Left renal pelvis (tissue), 4 donors: ENCODE measurements at places on chromosomes 2 and 18.

GRCh38 chr18:57077786-57078552 lies 68.9 kb upstream of the BOD1L2 start:
- DNase-seq: no peak

DNA sequence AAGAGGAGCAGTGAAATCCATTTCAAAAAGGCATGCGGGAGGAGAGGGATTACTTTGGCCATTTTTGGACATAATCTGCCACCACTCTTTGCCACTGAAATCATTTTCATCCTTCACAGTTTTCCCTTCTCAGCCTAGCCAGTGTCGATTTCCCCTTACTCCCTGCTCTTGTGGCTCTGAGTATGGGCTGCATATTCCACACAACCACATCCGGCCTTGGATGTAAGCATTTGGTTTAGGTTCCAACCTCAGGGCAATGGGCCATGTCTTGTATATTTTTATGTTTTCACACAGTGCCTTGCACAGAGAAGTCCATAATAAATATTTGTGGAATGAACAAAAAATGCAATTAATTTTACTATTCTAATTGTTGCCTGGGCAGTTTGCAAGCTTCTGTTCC lies 7.7 kb upstream of the SERPINE2 start:
- no peak for DNase-seq

DNA sequence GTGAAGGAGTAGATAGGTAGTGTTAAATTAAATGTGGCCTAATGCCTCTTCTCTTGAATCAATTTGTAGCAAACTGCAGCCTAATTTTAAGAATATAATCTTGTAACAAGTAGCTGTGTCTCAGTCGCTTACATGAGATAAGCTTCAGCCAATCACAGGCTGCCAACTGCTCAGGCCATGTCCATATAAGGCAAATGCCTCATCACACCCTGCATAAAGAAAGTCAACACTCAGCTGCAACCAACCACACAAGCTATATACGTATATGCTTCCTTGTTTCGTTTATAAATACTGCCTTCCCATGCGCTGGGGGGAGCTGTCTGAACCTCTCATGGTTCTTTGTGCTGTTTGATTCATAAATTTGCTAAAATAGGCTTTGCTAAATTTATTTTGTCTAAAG lies 476.3 kb downstream of the TRIB2 start:
- DNase-seq: no peak

- DNase-seq: no peak
Measured at GRCh38 chr2:25043241-25043867, 1.5 kb downstream of the EFR3B start.

GRCh38 chr2:239946864-239947728 lies 78.0 kb downstream of the NDUFA10 start:
- DNase-seq: no peak

DNA sequence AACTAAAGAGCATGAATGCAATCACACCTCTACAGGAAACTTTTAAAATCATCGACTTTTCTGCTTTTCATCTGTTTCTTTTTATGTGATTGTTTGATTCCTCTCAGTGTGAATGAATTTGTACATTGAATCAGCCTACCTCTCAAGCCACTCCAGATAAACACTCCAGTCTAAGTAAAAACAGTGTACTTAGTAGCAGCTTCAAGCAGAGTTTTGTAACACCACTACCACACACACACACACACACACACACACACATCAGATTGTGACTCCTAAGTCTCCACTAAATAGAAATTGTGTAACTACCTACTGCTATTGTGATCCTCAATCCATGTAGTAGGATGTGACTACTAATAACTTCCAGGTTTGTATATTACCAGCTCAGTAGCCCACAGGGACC lies 65.3 kb upstream of the EPB41L5 start:
- no peak for DNase-seq

GRCh38 chr2:237909801-237910475 lies 50.5 kb downstream of the RAMP1 start:
- DNase-seq: no peak

DNA sequence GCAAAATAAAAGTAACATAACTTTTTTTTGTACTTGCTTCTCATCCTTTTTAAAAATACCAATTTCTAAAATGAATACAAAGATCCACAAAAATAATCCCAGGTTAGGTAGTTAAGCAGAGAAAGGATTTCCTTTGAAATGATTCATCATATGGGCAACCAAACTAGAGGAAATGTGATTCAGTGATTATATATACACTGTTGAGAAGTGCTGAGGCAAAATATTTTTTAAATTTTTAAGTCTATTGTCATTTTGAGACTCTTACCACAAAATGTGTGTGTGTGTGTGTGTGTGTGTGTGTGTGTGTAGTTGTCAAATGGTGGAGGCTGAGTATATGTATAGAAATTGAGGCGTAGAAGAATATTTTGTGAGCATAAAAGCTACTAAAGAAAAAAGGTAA lies 1075.3 kb downstream of the LRP1B start:
- no peak for DNase-seq

DNA sequence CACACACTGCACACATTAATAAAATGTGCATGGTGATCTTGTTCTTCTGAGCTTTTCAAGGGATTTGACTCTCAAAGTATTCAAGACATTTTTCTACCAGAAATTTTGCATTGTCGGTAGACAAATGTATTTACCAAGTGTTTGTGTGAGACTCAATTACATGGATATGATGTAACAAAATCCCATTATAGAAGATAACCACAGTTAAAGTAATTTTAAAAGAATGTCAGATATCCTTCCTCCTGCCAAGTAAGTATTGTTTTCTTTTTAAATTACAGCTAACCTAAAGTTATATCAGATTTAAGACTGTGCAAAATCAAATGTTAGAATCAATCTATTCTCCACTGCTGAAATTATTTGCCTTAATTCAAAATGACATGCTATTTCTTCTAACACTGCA lies 1344.5 kb upstream of the CHAC2 start:
- DNase-seq: no peak

- no peak for DNase-seq
Measured at GRCh38 chr2:172554352-172555271, 1.3 kb upstream of the PDK1 start.

DNA sequence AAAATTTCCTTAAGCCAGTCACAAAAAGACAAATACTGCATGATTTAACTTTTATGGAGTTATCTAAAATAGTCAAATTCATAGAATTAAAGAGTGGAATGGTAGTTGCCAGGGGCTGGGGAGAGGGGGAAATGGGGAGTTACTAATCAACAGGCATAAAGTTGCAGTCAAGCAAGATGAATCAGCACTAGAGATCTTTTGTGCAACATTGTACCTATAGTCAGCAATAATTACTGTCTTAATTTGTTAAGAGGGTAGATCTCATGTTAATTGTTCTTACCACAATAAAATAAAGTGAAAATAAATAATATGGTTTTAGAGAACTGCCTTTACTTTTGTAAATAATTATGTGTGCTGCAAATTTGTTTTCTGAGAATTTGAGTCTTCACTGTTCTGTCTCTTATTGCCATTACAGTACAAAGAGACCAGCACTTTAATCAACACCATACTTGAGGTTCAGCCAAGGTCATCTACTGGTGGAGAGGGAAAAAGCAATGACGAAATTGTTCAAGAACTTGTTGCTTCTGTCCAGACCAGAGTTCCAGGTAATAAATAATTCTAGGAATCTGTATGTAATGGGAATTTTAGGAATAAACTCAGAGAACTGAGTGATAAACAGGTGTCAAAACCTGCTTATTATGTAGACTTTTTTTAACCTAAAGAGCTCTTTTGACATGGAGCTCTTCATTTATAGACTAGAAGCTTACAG lies 75.5 kb downstream of the TRABD2A start:
- no peak for DNase-seq

- no peak for DNase-seq
Measured at GRCh38 chr18:70659036-70659925, 370.4 kb downstream of the SOCS6 start.

- DNase-seq: no peak
Measured at GRCh38 chr2:191385416-191386160, 140.4 kb downstream of the MYO1B start.

DNA sequence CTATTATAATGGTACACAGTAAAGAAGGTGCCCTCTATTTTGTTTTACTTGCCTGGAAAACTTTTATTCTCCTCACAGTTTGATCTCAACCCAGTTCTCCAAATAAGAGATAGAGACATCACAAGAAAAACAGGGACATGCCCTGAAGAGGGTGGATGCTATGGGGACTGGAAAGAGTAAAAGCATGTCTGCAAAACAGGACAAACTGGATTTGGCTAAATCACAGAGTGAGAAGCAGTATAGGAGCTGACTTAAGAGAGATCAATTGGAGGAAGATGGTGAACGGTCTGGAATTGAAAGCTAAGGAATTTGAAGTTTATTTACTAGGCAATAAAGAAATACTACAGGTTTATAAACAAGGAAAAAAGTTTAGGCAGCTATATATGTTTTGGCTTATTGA lies 33.0 kb downstream of the SP140L start:
- no peak for DNase-seq

- DNase-seq: no peak
Measured at GRCh38 chr2:186726938-186727337, 33.1 kb downstream of the FAM171B start.

DNA sequence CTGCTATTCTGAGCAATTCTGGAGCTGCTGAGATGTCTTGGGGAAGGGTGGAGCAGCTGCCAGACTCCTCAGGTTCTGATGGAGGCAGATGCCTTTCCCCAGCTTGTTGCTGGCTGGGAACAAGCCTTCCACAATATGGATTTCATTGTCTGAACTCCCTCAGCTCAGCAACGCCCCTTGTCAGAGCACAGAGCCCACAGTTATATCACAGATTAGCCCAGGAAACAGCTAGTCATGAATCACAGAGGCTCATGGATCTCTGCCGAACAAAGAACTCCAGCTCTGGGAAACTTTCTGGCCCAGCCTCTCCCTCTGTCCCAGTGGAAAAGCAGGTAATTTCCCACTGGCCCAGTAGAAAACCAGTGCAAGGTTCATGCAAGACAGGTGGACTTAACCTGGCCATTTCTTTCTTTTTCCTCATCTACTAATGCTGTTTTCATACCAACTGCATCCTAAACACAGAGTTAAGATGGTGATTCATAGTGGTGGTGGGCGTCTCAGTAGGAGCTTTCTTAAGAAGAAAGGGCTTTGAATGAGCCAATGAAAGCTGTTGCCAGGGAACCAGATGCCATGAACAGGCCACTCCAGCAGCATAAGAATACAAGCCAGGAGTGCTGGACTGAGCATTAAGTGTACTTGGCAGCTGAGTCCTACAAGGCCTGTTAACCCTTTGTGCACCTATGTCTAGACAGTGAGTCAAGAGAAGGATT lies 8.7 kb upstream of the KIAA2012 start:
- DNase-seq: no peak

DNA sequence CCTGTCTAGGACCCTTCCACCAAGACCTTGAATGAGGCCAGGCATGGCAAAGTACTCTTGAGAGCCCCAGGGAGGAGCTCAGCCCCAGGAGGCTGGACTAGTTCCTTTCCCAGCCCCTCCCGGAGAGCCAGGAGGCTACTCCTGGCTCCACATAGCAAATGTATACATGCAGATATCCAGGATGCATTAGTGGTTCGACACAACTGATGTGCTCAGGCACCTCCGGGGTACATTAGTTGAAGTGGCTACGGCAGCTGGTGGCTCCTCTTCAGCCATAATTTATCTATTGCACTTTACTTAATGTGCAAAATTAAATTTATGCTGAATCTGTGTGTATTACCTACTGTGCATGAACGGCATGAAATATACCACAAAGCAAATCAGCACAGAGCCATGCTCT lies 182.8 kb upstream of the MEIS1 start:
- DNase-seq: no peak

GRCh38 chr2:65388051-65388531 lies 44.3 kb downstream of the SPRED2 start:
- DNase-seq: no peak
